Activated gamma-delta T cell (primary cell): ENCODE measurements at places on chromosomes 11 and 22.

GRCh38 chr22:20021196-20022181 lies 579 bp downstream of the TANGO2 start:
- DNase-seq = no peak

GRCh38 chr11:132301900-132302299 lies 931.5 kb downstream of the NTM start:
- DNase-seq = no peak

GRCh38 chr22:21449531-21450319 lies 17.5 kb upstream of the TMEM191C start:
- no peak for DNase-seq

DNA sequence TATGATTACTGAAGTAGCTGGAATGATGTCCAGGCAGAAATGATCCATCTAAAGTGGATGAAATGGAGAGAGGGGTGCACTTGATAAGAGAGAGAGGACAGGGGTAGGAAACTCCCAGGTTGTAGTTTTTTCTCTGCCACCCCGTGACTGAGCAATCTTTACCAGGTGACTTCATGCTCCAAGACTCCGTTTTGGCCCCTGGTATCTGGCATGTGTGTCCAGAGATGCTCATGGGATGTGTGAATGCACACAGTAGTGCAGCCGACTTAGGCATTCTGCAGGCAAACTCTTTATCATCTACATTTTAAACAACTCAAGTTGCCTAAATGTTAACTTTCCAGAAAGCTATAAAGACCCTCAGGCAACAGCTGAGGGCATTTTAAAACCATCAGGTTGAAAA lies 189.3 kb upstream of the SEZ6L start:
- DNase-seq = no peak

DNA sequence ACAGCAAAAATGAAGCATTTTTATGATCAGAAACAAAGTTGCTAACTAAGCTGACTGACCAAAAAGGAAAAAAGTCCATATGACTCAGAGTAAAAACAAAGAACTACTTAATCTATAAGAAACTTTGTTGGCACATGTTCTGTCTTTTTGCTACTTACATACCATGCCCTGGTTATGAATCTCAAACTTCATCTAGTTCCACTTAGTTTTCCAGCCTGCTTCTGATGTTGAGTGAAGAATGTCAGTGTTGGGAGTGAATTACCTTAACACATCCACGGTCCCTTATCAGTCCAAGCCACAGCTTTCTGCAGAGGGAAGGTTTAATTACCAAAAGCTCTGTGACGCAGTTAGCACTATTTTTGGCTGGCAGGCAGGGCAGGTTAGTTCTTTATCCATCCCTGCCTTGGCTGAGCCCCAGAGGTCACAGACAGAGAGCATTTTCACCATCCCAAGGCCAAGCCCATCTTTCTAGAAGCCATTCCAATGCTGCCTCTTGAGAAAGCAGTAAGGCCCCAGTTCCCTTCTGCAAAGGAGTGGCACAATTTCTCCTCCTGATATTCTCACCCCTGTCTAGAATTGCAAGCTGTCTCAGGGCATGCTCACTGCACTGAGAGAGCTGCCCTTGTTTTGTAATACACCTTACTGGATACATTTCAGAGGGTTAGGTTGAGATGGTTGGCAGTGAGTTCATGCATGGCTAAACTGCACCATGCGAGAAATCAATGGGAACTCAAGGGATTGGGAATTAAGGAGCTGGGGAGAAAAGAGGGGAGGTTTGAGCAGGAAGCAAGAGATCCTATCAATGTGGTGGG lies 67.1 kb downstream of the SLC1A2 start:
- DNase-seq = no peak

- no peak for DNase-seq
Observed at GRCh38 chr11:126992065-126992803, 8.3 kb downstream of the KIRREL3 start.

DNA sequence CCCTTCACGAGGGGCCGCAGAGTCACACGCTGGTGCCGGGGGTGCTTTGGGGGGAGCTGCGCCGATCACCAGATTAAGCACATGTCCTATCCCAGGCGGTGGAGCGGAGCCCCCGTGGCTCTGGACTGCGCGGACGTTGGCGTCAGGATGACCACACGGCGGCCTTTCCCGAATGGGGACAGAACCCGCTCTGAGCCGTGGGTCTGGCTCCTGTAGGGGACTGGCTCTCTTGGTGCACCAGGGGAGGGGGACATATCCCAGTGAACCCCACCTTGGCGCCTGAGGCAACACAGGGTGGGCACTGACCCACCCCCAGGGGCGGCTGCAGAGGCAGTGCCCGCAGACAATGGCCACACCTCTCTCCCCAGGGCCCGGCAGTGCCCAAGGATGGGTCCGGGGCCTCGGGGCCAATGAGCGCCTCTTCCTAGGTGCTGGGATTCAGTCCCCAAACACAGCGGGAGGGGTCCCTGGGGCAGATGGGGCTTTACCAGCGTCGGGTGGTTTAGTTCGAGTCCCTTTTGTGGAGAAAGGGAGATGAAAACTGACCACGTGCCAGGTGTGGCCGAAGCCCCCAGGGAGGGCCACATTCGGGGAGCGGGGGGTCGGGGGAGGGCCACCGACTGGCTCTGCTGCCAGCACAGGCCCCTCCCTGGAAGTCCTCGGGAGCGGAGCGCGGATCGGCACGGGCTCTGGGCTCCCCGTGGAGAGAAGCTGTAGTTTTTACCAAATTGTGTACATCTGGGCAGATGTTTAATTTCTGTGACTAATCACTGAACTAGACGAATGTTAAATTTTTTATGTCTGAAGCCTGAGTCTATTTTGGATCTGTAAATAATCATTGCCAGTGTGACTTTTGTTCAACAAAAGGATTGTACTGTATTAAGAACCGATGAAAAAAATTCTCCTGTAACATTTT lies 58.9 kb downstream of the GRAMD4 start:
- DNase-seq = no peak

- DNase-seq = no peak
Observed at GRCh38 chr11:772429-773390, 4.6 kb downstream of the GATD1 start.

GRCh38 chr11:128709402-128709801 lies 15.5 kb downstream of the FLI1 start:
- no peak for DNase-seq

DNA sequence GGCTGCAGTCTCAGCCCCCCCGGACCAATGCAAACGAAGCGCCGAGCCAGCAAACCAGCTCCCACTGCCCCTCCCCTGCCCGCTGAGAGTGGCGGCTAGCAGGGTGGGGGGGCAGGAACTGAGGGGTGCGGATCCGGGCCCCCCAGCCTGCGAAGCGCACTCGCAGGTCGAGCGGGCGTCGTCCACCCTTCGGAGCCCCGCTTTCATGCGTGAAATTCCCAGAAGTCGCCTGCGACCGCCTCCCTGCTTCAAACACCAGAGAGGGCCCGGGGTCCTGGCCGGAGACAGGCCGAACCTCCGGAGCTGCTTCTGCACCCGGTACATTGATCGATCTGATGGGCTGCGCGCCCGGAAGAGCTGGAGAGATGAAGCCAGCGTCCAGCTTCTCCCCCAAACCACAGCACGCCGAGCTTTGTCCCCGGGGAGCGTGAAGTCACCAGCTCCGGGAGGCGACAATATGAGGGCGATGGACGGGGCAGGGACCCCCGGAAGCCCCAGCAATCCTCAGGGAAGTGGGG lies 646 bp upstream of the PATZ1 start:
- DNase-seq = no peak

DNA sequence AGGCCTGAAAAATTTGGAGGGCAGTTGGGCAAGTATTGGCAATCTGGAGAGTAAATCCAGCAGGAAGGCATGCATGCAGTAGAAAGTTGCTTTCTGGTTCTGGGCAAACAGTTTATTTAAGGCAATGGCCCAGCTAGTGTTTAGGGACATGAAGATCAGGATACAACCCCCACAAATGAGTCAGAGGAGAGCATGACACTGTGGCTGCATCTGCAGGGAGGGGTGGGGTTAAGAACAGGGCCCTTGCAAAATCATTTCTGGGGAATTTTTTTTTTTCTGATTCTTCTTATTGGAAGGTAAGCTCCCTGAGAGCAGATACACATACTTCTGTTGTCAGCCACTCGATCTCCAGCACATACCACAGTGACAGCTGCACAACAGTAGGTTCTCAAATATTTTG lies 61.1 kb downstream of the FDX1 start:
- DNase-seq = no peak

DNA sequence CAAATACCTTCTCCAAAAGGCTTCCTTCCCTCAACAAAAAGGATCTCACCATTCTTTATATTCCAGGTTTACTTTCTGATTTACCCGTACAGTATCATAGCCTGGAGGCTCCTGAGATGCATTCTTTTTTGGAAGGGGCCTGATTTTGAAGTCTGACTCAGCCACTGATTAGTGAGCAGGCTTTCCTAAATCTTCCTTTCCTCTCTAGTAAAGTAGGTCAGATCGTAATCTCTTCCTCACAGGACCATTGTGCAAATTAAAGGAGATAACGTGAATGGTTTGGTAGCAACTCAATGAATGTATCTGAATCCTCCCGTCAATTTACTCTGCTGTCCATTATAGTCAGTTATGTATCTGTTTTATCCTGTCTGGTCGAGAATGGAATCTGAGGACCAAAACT lies 227.7 kb upstream of the ANO5 start:
- DNase-seq = no peak

DNA sequence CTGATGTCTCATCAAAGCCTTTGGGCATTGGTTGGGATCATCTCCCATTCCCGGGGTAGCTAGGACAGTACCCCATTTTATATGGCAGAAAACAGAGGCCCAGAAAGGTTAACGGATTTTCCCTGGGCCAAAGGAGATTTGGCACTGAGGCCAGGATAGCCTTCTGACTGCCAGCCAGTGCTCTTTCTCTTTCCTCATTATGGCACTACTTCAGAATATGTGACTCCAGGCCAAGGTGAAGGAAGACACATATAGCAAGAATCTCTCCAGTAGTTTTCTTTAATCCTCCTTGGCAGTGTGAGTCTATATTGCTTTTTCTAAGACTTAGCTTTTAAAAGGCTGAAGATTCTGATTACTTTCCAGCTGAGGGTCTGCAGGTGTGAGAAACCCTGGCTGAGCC lies 94.8 kb upstream of the AMOTL1 start:
- no peak for DNase-seq

GRCh38 chr11:103596315-103596714 lies 440.1 kb upstream of the DDI1 start:
- DNase-seq = no peak

DNA sequence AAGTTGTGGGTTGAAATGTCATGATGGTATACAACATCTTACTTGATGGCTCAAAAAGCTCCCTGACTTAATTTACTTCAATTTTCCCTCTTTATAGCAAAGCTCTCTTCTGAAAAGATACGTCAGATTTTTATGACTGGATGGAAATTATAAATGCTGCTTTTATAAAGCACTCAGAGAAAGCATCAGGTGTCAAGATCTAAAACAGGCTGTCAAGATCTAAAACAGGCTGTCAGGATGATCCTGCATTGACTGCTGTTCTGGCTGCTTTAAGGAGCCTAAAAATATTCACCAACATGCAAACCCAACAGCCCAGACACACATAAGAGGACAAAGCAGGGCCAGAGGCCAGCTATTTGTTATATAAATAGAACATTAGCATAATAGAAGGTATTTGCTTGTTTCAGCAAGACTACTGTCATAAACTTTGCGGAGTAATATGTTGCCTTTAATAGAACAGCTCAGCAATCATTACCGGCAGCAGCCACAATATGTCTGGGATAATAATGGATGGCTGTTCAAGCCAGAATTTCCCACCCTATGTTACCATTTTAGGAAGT lies 77.3 kb upstream of the ANO5 start:
- no peak for DNase-seq

DNA sequence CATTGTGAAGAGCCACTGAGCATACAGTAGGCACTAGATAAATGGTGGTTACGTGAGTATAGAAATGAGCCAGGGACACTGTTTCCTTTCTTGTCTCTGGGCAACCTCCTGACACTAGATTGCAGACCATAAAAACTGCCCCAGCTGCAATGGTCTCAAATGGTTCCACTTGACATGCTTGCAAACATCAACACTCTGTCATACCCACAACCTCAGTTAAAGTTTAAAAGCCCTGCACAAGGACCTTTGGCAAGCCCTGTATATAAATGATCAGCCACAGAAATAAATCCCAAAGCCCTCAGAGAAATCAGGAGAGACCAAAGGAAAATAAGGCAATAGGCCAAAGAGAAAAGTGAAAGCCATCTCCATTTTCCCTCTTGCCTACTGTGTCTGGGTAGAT lies 20.7 kb downstream of the PLEKHA7 start:
- DNase-seq = no peak

DNA sequence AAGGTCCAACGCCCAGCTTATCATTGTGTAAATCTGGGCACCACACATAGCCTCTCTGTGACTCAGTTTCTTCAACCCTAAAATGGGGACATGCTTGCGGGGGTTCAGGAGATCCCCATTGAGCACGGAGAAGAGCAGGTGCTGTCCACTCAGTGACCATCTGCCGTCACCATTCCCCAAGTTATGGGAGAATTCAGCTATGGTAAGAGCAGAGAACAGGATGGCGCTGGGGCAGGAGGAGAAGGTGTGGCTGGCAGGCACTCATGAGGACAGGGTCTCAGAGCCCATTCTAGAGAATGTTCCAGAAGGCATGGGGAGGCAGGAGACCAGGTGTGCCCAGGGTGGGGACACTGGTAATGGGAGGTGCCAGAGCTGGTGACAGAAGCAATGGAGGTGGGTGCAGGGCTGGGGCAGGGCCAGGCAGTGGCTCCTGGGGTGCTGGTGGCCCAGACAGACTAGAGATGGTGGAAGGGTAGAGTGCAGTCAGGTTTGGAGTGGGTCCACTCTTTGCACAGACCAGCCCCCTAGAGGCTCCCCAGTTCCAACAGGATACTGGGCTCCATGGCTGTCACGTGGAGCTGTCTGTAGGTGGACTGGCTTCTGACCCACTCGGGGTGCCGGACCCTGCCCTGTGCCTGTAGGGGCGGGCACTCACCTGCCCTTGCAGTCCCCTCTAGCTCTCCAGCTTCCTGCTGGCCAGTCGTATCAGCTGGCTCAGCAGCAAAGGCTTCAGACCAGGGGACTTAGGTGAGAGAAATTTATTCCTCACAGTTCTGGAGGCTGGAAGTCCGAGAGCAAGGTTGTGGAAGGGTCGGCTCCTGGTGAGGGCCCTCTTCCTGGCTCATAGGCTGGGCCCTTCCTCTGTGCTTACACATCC lies 84.7 kb downstream of the CDKN1C start:
- no peak for DNase-seq
